ENCODE measurements at places on chromosomes 11 and 22. TPM values are rescaled to one million over a fixed set of nuclear protein-coding genes. Genes with fewer than 3 reads are reported as not detected.
A peak's percentile ranks its signal among the peaks of the same experiment; 100 is the strongest.

The SPI1 gene
- polyA plus RNA-seq, result 0.19 TPM

The SYCE3 gene
- 2.1 TPM for polyA plus RNA-seq

The TIMM8B gene
- 188 TPM for polyA plus RNA-seq

The CCDC15 gene
- polyA plus RNA-seq, result 0.91 TPM

The ZP1 gene
- polyA plus RNA-seq, result not detected

DNA sequence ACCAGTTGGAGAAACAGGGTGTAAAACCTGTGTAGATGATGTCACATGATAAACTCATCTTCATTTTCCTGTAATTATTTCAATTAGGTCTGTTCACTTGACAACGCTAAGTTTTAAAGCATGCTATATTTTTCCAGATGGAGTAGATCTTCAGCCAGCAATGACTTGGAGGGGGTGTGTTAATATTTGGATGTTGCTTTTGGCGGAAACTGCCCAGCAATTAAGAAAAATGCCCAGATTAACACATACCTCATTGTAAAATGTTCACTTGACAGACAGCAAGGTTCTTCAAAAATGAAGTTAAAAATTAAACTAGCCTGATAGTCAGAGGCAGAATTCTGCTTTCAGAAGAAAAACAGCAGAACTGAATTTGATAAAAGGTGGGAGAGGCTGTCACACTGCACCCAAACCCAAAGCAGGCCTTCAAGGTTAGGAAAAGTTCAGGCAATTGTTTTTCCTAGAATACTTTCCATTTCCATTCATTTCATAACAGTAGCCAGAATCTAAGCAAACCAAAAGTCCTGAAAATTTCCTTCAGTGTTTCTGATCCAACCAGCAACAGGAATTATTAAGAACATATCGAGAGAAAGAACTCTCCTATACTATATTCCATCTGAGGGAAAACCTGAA lies 33.0 kb downstream of the VSIG10L2 start:
- peaks cover 31% of the 10 kb centered on the region for H3K36me3 ChIP-seq
- H3K27me3 ChIP-seq, result no peaks in the 10 kb centered on the region
- H3K4me1 ChIP-seq, result no peaks in the 10 kb centered on the region

DNA sequence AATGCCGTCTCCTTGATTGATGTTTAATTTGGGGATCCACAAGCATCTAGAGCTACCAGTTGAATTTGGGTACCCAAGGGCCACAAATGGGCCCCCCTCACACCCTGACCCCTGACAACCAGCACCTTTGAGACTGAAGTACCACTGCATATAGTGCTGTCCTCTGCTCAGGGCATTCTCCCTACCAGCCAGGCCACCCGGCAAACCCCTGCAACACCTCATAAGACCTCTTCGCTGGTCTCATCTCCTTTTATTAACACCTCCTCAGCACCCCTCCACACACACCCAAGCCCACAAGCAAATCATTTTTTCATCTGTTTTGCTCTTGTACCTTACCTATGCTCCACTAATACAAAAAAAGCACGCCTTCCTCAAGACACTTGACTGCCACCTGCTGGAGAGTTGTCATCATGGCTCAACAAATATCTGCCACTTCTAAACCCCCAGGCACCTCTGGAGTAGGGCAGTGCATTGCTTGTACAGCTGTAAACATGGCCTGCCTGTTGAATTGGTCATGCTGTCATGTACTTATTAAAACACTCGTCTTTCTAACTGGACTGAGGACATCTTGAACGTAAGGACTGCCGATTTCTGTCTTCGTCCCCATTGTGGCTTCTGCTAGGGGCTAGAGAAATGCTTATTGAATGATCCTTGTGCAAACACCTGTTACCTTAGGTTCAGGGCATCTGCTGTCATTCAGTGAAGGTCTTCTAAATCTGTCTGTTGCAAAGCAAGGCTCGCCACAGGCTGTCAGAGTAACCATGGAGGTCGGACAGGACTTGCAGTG lies 66.5 kb downstream of the BMAL1 start:
- DNase-seq, result peak; percentile 73
- no peak overlapping the region for H3K4me3 ChIP-seq
- no peaks in the 10 kb centered on the region for H3K36me3 ChIP-seq
- no peaks in the 10 kb centered on the region for H3K27me3 ChIP-seq
- no peak overlapping the region for H3K27ac ChIP-seq
- H3K4me1 ChIP-seq, result peaks cover 5% of the 10 kb centered on the region

GRCh38 chr11:26607725-26608506 lies 35.9 kb upstream of the MUC15 start:
- no peak for DNase-seq
- H3K4me1 ChIP-seq, result no peaks in the 10 kb centered on the region
- no peaks in the 10 kb centered on the region for H3K27me3 ChIP-seq
- no peak overlapping the region for H3K27ac ChIP-seq

DNA sequence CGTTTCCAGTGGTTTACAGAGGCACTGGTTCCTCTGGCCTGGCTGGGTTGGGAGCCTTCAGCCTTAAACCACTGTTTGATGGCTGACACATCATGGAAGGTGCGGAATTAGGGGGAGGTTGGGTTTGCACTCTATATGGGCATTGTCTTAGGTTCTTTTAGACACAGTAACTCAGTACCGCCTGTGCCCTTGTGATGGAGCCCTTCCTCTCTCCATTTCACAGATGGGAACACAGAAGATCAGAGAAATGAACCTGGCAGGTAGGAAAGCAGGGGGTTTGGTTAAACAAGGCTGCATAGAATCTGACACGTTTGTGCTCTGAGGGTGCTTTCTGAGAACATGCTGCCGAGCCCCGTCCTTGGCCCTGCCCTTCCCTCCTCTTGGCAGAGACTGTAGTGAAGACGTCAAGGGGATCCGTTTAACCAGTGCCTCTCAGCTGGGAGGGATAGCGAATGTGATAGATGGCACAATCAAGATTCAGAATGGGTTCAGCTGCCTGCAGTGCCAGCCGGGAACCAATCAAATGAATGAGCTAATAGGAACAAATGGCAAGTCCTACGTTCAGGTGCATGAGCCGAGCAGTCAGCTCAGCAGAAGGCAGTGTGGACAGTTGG lies 228.6 kb downstream of the TBC1D22A start:
- peaks cover 7% of the 10 kb centered on the region for H3K4me1 ChIP-seq
- H3K36me3 ChIP-seq, result peaks cover 13% of the 10 kb centered on the region
- no peak overlapping the region for H3K4me3 ChIP-seq
- DNase-seq, result no peak

GRCh38 chr22:26838471-26838825 lies 181.1 kb downstream of the MIAT start:
- no peaks in the 10 kb centered on the region for H3K27me3 ChIP-seq
- no peaks in the 10 kb centered on the region for H3K4me1 ChIP-seq
- H3K4me3 ChIP-seq, result no peak overlapping the region
- H3K27ac ChIP-seq, result no peak overlapping the region
- DNase-seq, result no peak

DNA sequence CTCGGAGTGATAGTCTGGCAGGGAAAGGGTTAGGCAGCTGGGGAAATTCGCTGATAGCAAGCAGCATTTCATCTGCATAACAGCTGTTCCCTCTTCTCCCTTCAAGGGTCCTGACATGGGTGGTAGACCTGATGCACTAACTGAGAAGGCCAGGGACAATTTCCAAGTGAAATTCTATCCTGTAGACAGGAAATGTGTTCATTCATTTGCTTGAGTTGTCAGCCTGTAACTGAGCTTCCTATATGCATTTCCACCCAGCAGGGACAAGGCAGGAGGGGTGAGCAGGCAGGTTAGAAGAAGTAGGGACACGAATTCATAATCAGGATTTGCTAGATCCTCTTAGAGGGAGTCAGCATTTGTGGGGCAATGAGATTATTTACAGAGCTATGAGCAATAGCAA lies 154.3 kb upstream of the NCAM1 start:
- no peaks in the 10 kb centered on the region for H3K36me3 ChIP-seq
- no peak overlapping the region for H3K4me3 ChIP-seq
- H3K27ac ChIP-seq, result no peak overlapping the region
- peaks cover 4% of the 10 kb centered on the region for H3K4me1 ChIP-seq
- DNase-seq, result no peak

DNA sequence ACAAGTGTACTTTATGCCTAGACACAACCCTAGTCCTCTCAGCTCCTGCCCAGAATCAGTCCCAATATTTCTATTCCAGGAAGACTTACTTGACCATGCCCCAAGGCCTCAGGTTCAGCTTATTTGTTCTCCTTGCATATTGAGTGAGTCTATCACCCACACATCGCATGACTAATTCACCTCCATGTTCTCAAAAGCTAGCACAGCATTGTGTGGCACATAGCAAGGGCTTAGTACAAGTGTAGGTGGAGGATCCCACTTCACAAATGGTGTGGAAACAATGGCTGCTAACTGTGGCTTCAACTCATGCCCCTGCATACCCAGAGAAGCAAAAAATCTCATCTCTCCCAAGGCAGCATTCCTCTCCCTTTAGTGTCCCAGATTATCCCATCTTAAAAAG lies 602.6 kb upstream of the API5 start:
- no peaks in the 10 kb centered on the region for H3K4me1 ChIP-seq
- no peak overlapping the region for H3K4me3 ChIP-seq
- no peak for DNase-seq

- no peak overlapping the region for H3K27ac ChIP-seq
- H3K27me3 ChIP-seq, result no peaks in the 10 kb centered on the region
- peaks cover 3% of the 10 kb centered on the region for H3K36me3 ChIP-seq
- no peak overlapping the region for H3K4me3 ChIP-seq
- DNase-seq, result peak; percentile 73
Observed at GRCh38 chr11:43852057-43852636, 28.5 kb upstream of the ALKBH3 start.

- no peaks in the 10 kb centered on the region for H3K4me1 ChIP-seq
- no peaks in the 10 kb centered on the region for H3K36me3 ChIP-seq
- H3K4me3 ChIP-seq, result no peak overlapping the region
- H3K27me3 ChIP-seq, result no peaks in the 10 kb centered on the region
- no peak overlapping the region for H3K27ac ChIP-seq
Observed at GRCh38 chr11:6365659-6366058, 24.6 kb upstream of the SMPD1 start.

DNA sequence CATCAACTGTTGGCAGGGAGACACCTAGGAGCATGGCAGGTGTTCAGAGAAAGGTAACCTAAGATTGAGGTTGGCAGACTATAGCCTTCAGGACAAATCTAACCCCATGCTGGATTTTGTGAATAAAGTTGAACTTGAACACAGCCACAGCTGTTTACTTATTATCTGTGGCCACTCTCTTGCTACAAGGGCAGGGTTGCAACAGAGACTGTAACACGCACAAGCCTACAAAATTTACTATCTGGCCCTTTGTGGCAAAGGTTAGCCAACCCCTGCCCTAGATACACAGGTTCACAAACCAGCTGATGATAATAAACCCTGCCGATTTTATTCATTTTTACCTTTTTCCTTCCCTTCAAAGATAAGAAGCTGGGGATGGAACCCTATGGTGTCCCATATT lies 2.5 kb downstream of the THYN1 start:
- no peak for DNase-seq
- H3K4me1 ChIP-seq, result peaks cover 11% of the 10 kb centered on the region
- no peaks in the 10 kb centered on the region for H3K27me3 ChIP-seq
- no peak overlapping the region for H3K4me3 ChIP-seq
- no peak overlapping the region for H3K27ac ChIP-seq

DNA sequence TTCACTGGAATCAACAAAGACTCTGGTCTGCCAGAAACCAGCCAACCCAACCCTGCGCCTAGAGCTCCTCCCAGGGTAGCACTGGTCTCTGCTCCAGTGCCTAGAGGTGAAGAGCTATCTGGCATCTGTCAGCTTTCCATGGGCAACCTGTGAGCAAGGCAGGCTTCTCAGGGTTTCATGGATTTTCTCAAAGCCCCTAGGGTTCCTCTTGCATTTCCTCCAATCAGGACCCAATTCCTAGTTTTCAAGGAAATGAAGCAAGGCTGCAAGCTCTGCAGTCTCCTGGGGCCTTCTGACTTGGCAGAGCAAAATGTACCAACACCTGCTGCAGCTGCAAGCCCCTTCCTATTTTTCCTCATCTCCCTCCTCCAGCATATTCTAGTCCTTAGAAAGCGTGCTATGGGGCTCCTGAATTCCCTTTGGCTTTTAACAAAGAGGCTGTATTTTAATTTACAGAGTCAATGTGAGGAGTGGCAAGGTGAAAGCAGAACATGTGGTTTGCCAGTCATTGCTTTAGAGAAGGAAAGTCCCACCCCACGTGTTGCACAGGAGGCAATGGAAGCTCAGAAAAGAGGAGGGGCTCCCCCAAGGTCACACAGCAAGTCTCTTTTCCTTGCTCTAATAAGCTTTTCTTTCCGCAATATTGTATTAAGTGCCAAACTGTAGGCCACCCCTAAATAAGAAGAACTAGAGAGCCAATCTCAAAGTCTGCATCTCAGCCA lies 33.0 kb upstream of the RIC3 start:
- no peak overlapping the region for H3K27ac ChIP-seq
- peaks cover 10% of the 10 kb centered on the region for H3K4me1 ChIP-seq
- no peak overlapping the region for H3K4me3 ChIP-seq
- DNase-seq, result no peak
- no peaks in the 10 kb centered on the region for H3K27me3 ChIP-seq

- H3K4me3 ChIP-seq, result no peak overlapping the region
- H3K27me3 ChIP-seq, result peaks cover 17% of the 10 kb centered on the region
- no peaks in the 10 kb centered on the region for H3K4me1 ChIP-seq
- DNase-seq, result peak; percentile 27
- H3K36me3 ChIP-seq, result no peaks in the 10 kb centered on the region
- H3K27ac ChIP-seq, result no peak overlapping the region
Observed at GRCh38 chr11:6298605-6299004, 21.7 kb downstream of the CAVIN3 start.

DNA sequence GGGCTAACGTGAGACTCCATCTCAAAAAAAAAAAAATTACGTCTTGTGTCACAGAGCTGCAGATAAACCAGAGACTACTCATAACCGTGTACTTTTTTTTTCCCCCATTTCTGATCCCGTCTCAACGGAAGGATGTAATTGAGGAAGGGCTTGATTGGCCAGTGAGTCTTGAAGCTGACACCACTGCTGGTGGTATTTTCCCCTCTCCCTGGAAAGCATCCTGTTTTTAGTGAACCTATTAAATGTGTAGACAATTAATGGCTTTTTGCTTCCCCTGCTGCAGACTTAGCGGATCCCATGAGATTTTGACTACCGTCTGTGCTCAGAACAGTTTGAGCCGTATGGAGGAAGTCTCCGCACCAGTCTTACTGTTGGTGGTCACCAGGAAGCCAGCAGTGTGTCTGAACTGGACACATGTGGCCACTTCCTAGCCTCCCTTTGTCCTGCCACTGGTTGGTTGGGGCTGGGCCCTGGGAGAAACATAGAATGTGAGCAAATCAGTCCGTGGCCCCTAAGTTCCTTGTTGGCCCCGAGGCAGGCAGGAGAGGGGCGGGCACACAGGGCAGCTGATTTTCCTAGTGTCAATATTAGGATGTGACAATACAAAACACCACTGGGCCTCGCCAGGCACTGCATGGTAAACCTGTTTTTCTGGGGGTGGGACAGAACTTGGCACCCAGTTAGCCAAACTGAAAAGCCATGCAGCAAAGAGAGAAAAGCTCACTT lies 3.1 kb downstream of the BIK start:
- no peak for DNase-seq
- no peaks in the 10 kb centered on the region for H3K36me3 ChIP-seq
- no peak overlapping the region for H3K27ac ChIP-seq
- H3K27me3 ChIP-seq, result no peaks in the 10 kb centered on the region
- H3K4me3 ChIP-seq, result no peak overlapping the region
- H3K4me1 ChIP-seq, result no peaks in the 10 kb centered on the region

GRCh38 chr11:42967653-42968052 lies 344.1 kb upstream of the API5 start:
- H3K4me1 ChIP-seq, result no peaks in the 10 kb centered on the region
- H3K4me3 ChIP-seq, result no peak overlapping the region
- no peak overlapping the region for H3K27ac ChIP-seq
- H3K36me3 ChIP-seq, result no peaks in the 10 kb centered on the region

Data from SK-N-SH (cell line).